ENCODE measurements at places on chromosomes 13 and 19.

GRCh38 chr19:28636016-28636629, 576.8 kb downstream of the UQCRFS1 start:
- no peak for DNase-seq

DNA sequence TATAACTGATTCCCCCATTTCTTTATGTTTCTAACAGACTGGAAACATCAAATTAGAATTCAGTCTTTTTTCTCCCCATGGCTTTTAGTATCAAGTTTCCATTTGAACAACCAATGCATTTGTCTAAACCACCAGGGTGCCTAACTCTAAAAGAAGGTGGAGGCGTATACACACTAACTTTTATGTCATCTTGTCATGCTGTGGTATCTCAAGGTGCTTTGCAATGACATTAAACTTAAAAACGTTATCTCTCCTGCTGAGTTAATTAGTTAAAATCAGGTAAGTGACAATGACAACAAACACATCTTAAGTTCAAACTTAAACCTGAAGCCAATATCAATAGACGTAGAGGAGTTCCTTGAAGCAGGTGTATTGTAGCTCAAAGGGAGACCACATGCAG, 1001.7 kb downstream of the PCDH17 start:
- no peak for DNase-seq

GRCh38 chr13:37663724-37664123, 65.2 kb upstream of the POSTN start:
- no peak for DNase-seq

DNA sequence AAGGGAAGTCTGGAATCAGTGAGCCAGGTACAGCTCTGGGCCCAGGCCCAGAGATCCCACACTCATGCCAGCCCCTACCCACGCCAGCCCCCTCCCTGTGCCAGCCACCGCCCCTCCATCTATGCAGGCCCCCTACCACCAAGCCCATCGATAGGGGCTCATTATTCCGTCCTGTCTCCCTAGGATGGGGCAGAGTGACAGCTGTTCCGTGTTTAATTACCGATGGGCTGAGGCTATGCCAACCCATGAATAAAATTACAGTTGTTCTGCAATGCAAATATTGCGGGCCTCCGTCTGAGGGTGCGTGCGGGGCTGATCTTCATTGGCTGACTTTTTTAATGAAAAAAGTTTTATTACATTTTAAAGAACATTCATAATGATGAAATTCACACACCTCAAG, 35.6 kb upstream of the PEPD start:
- DNase-seq, result no peak

DNA sequence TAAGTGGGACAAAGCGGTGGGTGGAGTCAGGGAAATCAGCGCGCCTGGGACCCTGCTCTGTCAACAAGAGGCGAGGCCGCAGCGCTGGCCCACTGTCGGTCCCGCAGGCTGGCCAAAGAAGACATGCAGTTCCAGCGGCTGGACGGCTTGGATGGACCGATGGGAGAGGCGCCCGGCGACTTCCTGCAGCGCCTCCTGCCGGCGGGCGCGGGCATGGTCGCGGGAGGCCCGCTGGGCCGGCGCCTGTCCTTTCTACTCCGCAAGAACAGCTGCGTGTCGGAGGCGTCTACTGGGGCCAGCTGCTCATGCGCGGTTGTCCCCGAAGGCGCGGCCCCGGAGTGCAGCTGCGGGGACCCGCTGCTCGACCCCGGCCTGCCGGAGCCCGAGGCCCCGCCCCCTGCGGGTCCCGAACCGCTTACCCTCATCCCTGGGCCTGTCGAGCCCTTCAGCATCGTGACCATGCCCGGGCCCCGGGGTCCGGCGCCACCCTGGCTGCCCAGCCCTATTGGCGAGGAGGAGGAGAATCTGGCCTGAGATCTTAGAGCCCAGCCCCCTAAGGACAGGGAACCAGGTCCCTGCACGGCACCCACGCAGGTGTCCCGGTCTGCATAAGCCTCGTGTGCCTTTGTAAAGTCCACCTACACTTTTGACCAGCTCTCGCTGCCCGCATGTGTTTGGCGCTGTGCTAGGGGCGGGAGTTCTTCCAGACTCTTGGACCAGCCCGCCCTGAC, 6.1 kb downstream of the BEST2 start:
- peak; percentile 87 for DNase-seq

DNA sequence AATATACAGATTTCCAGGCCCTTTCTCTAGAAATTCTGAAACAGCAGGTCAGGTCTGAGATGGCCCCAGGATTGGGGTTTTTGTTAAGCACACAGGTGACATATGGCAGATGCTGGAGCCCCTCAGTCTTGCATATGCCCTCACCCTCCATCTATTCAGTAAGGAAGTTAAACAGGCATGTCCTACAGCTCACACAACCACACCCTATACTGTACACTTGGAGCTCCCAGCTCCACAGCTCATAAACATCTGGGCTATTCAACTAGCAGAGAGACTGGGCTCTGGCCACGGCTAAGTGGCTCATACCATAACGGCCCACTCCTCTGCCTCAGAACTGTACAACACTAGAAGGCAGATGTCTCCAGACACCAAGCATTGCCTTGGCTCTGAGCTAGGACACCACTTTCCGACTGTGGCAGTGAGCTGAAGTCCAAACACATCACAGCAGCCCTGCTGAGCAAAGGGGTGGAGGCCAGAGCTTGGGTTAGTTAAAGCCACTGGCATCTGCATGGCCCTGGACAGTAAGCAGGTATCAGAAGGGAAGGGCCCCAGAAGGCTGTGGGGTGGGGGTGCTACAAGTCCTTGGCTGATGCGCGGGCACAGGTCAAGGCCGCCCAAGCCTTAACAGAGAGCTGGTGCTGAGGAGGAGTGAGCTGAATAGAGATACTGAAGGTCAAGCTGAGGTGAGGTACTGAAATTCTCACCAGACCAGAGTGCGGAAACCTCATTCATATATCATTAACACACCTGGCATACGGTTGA, 79.1 kb downstream of the ABCC4 start:
- no peak for DNase-seq

- no peak for DNase-seq
Measured at GRCh38 chr19:5666921-5667610, 13.2 kb downstream of the MICOS13 start.

DNA sequence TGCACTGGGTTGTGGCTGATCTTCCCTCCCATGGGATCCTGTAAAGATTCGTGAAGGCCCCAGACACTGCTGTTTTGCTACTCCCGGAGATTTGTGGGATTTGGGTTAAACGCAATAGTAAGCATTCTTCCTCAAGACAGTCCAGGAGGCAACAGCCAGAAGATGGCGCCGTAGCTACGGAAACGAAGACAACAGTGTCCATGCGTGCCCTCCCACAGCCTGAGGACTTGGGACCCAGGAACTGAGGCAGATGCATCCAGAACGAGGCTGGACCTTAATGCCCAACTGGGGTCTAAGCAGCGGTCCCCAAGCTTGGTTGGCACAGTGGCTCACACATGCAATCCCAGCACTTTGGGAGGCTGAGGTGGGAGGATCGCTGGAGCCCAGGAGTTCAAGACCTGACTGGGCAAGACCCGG, 57.6 kb upstream of the ZNF507 start:
- DNase-seq, result peak; percentile 69

DNA sequence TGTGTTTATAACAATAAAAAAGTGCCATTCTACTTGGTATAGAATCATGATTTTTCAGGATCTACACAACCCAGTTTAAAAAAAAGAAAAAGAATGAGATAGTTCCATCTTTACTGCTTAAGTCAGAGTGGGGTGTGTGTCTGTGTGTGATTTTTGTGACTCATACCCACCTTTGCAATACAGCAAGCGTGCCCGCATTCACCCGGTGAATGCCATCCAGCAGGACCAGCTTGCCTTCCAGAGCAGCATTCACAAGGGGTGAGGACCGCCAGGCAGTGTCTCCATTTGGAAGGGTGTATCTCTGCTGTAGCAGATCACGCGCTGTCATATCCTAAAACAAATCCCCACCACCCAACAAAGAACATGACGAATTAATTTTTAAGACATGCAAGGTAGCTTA, 127.7 kb downstream of the VWA8 start:
- no peak for DNase-seq

- no peak for DNase-seq
Measured at GRCh38 chr13:32228330-32229041, 86.7 kb downstream of the ZAR1L start.

- DNase-seq, result no peak
Measured at GRCh38 chr13:75581874-75582640, 32.5 kb downstream of the UCHL3 start.

GRCh38 chr19:17734146-17734545, 14.9 kb downstream of the MAP1S start:
- DNase-seq, result no peak

- DNase-seq, result peak; percentile 36
Measured at GRCh38 chr19:41753159-41753558, 2.2 kb upstream of the CEACAM6 start.

DNA sequence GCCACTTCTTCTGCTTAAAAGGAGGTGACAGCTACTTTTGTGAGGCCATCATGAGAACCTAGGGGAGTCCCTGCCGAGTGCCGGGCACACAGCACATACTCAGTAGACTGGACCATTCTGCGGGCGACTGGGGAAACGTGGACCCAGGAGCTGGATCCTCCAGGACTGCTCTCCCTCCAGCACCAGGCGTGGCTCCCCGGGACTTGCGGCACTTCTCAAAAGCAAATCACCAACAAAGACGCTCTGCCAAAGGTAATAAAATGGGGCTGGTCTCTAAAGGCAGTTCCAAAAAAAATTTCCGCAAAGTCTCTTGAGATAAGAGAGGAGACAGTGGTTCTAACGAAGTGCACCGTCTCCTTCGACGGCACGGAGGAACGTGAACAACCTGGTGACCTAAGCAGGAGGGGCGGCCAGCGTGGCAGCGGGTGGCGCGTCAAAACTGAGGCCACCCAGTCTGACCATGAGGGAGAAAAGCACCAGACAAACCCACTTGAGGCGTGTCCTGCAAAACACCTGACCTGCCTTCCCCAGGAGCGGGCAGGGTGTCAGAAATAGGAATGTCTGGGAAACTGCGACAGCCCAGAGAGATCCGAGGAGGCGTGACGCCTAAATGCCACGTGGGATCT, 1.4 kb upstream of the TMPRSS9 start:
- DNase-seq, result no peak
